ENCODE measurements at places on chromosomes 7 and 10.

DNA sequence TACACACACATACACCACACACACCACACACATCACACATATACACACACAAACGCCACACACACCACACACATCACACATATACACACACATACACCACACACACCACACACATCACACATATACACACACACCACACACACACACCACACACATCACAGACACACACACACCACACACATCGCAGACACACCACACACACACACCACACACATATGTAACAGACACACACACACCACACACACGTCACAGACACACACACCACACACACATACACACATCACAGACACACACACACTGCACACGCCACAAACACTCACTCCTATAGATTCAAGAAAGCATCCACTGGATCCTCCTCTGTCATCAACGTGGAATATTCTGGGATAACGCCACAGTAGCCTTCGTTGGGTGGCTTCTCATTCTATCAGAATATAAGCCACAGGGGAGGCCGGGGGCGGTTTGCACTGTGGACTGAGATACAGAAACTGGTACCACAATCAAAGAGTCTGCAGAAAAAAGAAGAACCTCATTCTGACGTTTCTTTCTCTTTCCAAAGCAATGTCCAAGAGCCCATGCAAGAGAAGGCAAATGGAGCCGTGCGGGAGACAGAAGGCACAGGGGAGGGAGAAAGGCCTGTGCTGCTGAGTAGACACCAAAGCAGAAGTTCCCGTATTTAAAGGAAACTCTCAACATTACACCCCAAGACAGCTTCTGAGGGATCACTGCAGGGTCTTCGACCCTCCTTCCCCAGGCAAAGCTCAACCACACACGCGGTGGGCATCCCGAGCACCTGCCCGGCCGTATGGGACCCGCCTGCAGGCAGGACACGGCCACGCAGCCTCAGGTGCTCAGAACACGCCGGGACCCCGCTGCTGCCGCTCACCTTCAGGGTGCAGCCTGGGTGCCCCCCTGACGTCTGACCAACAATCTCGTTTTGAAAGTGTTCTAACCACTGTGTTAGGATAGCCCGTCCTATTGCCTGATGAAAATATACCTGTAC, 321.2 kb downstream of the DNAJB6 start:
- no peak for DNase-seq

- DNase-seq: no peak
These were observed 49.2 kb upstream of the CDK1 start for GRCh38 chr10:60729106-60729505.

- DNase-seq: no peak
These were observed 203.1 kb upstream of the VSTM2A start for GRCh38 chr7:54339073-54339472.

GRCh38 chr10:98235846-98236245, 32.1 kb downstream of the LOXL4 start:
- no peak for DNase-seq

- DNase-seq: peak; percentile 48
These were observed 16.4 kb upstream of the ABCA13 start for GRCh38 chr7:48154792-48155413.

DNA sequence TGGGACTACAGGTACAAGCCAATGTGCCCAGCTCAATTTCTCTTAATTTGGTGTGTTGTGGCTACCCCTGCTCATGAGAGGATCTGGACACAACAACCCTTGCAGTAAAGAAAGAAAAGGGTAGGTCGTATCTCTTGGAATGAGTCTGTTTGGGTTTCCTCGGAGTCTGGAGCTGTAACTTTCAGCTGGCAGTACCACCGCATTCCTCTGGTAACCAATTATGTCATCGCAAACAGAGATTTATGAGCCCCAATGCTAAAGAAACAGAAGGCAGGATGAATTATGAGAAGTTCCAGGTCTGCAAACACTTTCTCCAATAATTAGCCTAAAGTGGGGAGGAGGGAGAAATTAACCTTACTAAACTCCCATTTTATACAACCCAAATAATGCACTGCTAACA, 186.6 kb upstream of the NRP1 start:
- no peak for DNase-seq

DNA sequence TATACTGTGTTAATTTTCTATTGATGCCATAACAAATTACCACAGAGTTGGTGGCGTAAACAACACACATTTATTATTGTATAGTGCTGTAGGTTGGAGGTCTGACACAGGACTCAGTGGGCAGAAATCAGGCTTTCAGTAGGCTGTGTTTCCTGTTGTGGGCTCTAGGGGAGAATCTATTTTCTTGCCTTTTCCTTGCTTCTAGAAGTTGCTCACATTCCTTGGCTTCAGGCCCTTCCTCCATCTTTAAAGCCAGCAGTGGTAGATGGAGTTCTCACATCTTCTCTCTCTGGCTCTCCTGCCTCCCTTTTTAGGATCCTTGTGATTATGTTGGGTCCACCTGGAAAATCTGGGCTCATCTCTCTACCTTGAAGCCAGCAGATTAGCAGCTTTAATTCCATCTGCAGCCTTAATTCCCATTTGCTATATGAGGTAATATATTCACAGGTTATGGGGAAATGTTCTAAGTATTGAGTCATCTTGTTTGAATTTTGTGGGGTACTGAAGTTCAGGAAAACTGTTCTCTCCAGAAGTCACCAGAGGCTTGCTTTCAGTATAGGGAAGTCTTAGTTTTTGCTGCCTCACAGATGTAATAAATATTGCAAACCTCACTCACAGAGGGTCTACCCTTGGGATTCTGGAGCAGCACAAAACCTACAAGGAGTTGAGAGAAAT, 38.9 kb downstream of the CCNY start:
- no peak for DNase-seq

DNA sequence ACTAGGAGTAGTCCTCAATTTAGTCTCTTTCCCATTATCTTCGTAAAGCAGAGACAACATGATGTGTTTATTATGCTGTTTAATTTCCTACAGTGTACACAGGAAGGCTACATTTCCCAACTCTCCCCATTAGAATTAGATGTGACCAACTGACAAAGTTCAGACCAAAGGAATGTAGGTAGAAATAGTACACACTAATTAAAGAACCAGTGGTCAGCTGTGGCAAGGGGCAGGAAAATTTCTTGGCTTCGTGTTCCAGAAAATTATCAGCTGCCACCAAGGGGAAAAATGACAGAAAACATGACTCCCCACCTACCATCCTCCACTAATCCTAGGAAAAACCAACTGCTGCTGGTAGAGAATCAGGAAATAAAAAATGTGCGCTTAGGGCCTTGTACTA, 125.6 kb downstream of the PPP1R3A start:
- no peak for DNase-seq

All from activated CD4-positive, alpha-beta T cell treated with anti-CD3 and anti-CD28 coated beads for 48 hours (primary cell).